ENCODE measurements at places on chromosomes 7 and 10.

DNA sequence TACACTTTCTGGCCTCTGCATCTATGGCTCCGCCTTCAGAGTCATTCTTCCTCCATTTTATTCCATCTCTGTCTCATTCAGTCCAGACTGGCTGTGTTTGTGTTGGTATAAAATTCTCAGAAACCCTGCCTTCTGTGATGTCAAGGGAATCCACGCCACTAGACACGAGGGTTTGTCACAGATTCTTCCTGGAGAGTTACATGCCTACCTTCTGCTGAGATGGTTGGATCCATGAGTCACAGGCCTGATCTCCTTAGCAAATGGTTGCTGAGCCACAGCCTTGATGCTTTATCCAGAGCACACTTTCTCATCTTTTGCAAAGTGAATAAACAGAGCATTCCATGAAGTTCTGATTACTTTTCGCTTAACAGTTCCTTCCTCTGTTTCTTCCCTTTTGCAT, 35.9 kb upstream of the TSPAN33 start:
- ATAC-seq: no peak

GRCh38 chr7:142024547-142024946, 28.9 kb downstream of the MGAM start:
- no peak for ATAC-seq

DNA sequence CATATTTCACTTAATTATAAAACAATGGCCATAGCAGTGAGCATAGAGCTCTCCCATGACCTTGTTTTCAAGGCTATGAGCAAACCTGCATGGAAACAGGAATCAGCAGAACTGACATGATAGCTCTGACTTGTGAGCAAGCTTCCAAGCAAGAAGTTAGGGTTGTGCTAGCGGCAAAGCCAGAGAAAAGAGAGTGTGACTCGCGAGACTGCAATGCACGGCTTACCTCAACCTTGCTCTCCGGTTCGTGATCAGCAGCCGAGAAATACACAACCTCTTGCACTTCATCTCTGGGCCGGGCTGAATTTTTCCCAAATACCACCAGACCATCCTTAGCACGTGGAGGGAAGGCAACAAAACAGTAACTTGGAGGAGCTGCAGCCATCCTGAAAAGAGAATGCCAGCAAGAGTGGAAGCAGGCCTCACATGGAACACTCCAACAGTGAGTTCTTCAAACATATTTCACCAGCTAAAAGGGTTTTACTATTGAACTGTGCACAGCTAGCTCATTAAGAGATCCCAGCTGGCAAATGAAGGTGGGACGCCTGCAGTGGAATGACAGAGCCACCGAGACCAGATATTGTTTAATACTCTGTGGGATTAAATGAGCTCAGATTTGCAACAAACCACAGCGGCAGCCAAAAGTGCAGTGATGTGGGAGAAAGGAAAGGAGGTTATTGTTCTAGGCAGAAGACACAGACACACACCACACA, 20.8 kb downstream of the SCRN1 start:
- ATAC-seq: no peak

DNA sequence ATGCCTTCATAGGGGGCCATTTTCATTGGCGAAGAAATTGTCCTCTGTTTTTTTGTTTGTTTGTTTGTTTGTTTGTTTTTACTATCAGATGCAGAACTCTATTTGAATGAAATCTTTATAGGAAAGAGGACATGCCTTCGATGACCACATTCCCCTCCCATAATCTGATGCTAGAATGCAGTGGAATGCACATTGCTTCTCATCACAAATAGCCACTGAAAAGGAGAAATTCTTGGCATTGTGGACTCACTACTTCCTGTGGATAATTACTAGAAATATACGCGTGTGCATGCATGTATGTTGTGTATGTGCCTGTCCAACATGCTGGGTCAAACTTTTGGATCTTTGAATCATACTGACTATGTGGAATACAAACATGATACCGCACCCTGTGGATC, 70.5 kb upstream of the SFMBT2 start:
- no peak for ATAC-seq

DNA sequence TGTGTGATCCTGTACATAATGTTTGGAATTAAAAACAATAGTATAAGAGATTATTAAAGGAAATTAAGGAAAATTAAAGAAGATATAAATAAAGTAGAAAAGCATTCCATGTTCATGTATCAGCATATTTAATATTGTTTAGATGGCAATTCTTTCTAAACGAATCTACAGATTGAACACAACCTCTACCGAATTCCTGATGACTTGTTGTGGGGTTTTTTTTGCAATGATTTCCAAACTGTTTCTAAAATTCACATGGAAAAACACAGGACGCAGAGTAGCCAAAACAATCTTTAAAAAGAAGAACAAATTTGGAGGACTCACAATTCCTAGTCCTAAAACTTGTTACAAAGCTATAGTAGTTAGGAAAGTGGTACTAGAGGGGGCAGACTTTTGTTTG, 573.4 kb upstream of the IGFBP3 start:
- ATAC-seq: no peak

- ATAC-seq: no peak
Observed at GRCh38 chr10:86163522-86164173, 202.9 kb downstream of the GRID1 start.

GRCh38 chr10:78458983-78459638, 425.4 kb downstream of the RPS24 start:
- ATAC-seq: no peak

GRCh38 chr10:79084012-79084971, 15.5 kb downstream of the ZMIZ1 start:
- ATAC-seq: peak; percentile 85

- ATAC-seq: no peak
Observed at GRCh38 chr7:151383638-151384351, 26.0 kb downstream of the WDR86 start.

DNA sequence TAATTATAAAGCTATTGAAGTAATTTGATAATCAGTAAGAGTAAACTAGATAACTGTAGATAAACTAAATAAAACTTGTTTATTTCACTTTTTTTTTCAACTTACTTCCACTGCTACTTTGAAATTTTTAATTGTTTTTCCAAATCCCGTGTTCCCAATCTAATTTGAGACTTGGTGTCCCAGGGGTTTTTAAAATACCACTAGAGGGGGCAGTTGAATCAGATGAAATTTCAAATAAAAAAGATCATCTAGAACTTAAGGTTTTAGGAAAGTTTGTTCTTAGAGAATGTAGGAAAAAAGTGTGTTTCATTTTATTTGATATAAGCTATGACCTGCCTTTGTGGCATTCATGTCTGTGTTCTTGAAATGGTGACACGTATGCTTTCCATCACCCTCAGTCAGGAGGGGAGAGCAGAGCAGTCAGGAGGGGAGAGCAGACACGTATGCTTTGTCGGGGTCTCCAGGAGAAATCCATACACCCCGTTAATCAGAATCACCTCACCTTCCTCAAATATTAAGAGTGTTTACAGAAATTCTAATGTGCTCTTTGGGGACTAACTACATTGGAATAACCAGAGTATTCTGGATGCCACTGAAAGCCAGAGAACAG, 49.9 kb downstream of the C10orf67 start:
- ATAC-seq: no peak

DNA sequence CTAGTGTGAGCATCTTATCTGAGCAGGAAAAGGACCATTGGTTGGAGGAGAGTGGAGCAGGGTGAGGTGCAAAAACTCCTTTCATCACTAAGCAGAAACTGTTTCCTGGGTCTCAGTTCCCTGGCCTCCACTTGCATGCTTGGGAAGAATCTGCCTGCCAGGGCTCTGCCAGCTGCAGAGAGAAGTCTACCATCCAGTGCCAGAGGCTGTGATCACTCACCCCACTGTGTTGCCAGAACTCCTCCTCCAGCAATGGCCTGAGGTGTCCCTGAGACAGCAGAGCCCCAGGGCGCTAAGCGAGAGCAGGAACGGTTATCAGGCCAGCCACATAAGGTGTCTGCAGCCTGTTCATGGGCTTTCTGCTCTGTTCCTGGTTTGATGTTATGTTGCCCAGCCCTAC, 991.4 kb downstream of the CCSER2 start:
- ATAC-seq: peak; percentile 5

- peak; percentile 78 for ATAC-seq
Observed at GRCh38 chr10:27240212-27241009, at the start of gene ACBD5. ACBD5 (minus strand) TSS chr10:27240797; CDS start chr10:27240688, 109 bp downstream.

DNA sequence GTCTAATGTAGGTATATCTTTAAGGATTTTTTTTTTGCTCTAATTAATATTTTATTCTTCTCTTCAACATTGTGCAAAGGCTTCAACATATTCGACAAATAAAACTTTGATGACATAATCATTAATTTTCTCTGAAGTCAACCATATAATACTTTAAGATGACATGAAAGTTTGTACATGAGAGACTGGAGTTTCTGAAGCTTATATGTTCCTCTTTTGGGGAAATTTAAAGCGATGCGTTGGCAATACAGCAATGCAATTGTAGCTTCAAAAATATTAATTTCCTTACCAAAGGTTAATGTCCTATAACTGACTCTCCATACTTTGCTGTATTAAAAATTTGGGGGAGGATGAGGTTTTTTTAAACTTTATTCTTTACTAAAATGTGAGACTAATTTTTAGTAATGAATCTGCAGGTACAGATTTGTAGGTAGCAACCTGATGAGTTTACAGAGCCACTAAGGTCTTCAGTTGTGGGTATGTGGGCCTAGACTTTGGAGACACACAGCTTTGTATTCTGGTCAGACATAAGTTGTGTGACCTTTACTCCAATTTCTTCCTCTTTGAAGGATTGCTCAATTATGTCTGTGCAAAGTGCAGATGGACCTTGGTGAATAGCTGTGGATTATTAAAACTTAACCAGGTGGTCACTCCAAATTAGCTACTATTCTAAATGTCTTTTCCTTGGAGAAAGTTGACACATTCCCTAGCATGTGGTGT, 18.0 kb upstream of the LIPA start:
- ATAC-seq: no peak

- ATAC-seq: no peak
Observed at GRCh38 chr7:135980012-135980551, 2.9 kb upstream of the MTPN start.

DNA sequence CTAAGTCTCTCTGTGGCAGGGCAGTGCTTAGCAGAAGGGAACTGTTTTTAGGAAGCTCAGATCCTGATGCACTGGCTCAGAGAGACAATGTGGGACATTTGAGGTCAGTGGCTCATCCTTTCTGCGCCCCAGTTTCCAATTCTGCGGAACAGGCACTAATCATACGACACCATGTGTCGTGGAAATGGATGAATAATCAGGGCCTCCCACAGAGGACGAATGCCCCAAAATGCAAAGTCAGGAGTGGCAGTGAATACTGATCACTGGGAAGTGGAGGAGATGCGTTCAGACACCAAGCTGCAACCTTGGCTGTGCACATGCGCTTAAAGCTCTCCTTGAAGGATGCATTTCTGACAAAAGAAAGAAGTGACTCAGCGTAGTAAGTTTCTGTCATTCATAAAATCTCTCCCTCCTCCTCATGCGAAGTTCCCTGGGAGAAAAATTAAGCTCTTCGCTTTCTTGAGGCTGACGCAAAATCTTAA, 21.9 kb upstream of the ECHDC3 start:
- ATAC-seq: no peak

All from gastroesophageal sphincter (tissue), 4 donors.